ENCODE measurements at places on chromosomes 6 and 20.

DNA sequence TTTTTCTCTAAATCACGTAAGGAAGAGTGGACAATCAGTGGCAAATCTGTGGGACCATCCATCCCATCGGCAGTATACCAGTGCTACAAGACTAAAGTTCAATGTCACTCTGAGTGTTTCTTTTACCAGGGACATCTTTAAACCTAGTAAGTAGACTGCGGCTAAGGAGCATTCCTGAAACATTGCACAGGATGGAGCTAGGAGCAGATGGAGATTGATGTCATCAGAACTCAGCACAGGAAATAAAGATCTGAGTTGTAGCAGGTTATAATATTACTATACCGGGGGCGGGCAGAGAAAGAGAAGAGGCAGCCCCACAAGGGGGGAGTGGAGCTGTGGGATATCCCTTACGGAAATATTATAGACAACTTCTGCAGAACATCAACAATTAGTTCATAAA is 162.1 kb downstream of the MTFR2 start:
- DNase-seq = peak; percentile 60

GRCh38 chr6:161235776-161236633 is 37.9 kb downstream of the AGPAT4 start:
- no peak for DNase-seq

- DNase-seq = peak; percentile 48
Measured at GRCh38 chr6:144922120-144922722, 637.1 kb downstream of the UTRN start.

GRCh38 chr6:117938311-117938995 is 31.4 kb downstream of the SLC35F1 start:
- DNase-seq = no peak

DNA sequence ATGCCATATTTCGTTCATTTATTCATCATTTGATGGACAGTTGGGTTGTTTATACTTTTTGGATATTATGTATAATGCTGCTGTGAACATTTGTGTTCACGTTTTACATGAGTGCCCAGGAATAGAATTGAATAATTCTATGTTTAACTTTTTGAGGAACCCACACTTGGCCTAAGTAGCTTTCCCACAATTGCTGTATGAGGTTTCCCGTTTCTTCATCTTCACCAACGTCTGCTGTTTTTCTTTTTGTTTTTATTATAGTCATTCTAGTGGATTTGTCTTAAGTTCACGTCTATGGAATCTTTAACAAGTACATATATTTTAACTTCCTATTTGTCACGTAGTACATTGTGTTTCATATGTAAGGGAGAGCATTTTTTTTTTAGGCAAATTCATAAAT is 110.3 kb downstream of the JARID2 start:
- DNase-seq = no peak

GRCh38 chr6:147029923-147030322 is 174.3 kb upstream of the STXBP5 start:
- DNase-seq = no peak

DNA sequence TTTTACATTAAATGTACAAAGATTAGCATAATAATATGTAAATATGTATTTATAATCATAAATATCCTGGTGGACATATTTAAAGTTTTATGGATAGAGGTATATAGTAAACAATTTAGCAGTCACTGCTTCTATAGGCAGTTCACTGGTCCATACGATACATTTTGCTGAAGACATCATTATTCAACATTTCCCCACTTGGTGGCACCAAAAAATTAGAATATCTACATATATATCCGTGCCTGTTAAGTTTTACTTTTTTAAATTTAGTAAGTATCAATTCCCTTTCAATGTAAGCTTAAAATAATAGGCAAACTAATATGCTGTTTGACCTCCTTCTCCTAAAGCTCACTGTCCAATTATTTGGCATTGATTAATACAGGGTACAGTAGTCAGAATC is 64.2 kb downstream of the LMBRD1 start:
- DNase-seq = peak; percentile 45
